ENCODE measurements at places on chromosomes 5 and 9.

DNA sequence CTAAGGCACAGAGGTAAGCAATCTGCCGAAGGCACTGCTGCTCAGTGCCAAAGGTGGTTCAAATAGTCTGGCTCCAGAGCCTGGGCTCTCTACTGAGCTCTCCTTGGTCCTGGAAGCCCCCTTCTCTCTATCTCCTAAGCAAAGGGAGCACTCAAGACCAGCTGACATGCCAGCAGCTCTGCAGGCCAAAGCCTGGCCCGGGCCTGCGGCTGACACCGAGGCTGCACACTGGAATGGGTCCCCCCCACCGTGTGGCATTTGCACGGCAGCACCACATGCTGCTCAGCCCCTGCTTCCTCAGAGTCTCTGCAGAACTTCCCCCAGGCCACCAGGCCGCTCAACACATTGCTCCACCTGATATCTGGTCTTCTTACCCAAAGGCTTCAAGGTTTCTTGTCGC is 57.8 kb upstream of the GOLPH3 start:
- DNase-seq, result no peak

- no peak for DNase-seq
Observed at GRCh38 chr9:127973169-127974000, 7.4 kb downstream of the EEIG1 start.

DNA sequence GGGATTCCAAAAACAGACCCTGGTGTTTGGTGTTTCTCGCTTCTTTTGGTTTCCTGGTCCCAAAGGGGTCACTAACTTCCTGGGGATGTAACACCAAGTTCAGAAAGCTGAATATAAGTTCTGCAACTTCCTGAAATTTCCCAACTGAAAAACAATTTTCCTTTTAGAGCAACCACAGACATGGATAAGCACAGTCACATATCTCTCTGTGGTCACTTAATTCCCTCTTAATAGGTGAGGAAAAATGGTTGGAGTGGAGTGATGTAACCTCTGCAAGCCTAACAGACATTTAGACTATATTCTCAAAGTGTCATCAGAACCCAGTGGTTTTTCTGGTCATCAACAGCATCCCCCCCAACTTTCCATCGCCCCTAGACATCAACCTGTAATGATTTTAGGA is 135.3 kb downstream of the PRELID2 start:
- DNase-seq, result no peak

- no peak for DNase-seq
Observed at GRCh38 chr5:35665096-35665495, 47.4 kb downstream of the SPEF2 start.

GRCh38 chr9:93097511-93098201 is 1.6 kb downstream of the CARD19 start:
- DNase-seq, result no peak

Measured in non-pigmented ciliary epithelial cell (primary cell).